SIG-M5 (cell line): ENCODE measurements at places on chromosomes 3 and 15.

DNA sequence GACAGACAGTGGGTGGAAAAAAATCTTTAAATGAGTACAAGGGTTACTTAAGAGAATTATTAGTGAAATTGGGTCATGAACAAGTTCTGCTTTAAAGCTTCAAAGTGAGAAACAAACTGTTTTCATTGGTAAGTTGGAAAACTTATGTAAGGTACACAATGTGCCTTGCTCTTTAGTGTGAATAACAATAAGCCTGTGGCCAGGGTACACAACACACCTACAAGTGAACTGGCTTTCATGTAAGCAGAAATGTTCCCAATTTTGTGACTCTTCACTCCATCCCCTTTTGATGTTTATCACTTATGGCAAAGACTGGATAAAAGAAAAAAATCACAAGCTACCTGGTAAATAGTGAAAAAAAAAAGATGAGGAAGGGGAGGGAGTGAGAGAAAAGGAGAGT, 253.7 kb downstream of the ZBTB20 start:
- DNase-seq: no peak

DNA sequence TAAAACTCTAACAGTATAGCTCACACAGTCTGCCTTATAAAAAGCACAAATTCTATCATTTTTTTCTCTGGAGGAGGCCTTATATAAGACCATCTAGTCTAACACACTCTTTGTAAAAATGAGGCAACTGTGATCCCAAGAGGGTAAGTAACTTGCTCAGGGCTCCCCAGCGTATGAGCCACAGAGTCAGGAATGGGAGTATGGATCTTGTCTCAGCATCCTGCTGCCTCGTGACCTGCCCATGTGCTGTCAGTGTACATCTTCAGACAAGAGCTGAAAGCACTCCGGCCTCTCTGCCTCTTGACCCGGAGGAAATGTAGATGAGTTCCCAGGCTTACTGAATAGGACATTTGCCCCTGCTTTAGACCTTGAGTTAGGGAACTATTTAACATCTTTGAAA, 28.4 kb upstream of the MEF2A start:
- DNase-seq: no peak

DNA sequence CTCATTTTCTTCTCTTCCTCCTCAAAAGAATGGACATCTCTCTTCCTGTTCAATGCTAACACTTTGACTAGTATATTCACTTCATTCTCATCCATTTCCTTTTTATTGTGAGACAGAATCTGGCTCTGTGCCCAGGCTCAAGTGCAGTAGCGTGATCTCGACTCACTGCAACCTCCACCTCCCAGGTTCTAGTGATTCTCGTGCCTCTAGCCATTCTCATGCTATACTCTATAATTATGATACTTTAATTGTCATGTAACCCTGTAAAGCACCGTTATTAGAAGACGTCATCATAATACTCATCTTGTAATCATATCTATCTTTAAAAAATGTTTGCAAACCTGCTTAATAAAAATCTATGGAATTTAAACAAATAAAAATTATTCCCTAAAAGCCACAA, 107.0 kb downstream of the SHOX2 start:
- no peak for DNase-seq

- DNase-seq: no peak
These were observed 21.3 kb downstream of the VGLL3 start for GRCh38 chr3:86969500-86970189.

DNA sequence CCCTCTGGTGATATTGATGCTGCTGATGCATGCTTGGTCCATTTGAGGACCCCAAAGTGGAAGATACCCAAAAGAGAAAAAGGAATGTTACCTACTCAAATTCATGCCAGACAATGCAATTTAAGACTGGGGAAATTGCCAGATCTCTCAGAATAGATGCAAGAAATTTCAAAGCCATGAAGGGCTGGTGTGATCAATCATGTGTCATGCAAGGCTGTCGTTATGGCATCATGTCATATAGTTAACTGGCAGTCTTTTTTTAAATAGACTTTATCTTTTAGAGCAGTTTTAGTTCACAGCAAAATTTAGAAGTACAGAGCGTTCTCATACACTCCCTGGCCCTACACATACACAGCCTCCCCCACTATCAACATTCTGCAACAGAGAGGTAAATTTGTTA, 53.1 kb upstream of the ABHD2 start:
- no peak for DNase-seq

GRCh38 chr3:126270145-126270811, 86.9 kb downstream of the KLF15 start:
- no peak for DNase-seq

GRCh38 chr3:58055314-58055713, 47.1 kb downstream of the FLNB start:
- DNase-seq: no peak

GRCh38 chr15:68765602-68766368, 54.9 kb downstream of the ANP32A start:
- DNase-seq: no peak

DNA sequence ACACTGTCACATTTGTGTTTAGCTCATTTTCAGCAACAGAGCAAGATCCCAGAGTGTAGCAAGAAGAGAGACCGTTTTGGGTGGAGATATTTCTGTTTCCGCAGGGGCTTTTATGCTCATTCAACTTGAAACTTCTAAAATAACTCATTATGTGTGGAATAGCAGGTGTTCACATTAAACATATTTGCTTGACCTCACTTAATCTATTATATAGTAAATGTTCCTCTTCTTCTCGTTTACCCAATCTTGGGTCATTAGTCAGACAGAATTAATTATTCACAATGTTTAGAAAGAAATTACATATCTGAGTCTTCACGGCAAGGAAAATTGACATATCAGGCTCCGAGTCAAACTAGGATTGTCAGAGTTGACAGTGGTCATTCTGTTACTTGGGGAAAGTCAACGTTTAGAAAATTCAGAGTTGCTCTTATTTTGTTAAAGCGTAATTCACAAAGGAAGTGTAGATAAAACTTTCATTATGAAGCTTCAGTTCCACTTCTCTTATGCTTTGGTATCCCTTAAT, 222.9 kb downstream of the TPRG1 start:
- DNase-seq: no peak

DNA sequence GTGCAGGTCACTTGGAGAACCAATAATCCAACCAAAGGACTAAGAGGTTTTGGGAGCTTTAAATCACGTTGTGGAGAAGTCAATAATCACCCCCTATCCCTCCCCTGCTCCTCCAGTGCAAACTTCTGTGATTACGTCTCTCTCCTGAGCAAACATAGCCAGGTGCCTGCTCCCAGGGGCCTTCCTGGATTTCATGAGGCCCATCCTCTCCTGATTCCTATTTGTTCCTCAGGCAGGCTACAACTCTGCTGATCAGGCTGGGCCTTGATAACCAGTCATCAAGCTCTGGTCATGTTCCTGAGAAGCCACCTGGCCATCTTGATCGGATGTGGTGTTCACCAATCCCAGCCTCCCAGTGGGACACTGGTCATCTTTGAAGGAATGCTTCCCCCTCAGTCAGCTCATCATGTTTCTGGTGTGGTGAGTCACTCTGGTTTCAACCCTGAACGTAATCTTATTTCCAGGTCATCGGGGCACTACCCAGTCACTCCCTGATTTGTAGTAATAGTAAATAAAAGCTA, 2.9 kb upstream of the ZNF710 start:
- no peak for DNase-seq

DNA sequence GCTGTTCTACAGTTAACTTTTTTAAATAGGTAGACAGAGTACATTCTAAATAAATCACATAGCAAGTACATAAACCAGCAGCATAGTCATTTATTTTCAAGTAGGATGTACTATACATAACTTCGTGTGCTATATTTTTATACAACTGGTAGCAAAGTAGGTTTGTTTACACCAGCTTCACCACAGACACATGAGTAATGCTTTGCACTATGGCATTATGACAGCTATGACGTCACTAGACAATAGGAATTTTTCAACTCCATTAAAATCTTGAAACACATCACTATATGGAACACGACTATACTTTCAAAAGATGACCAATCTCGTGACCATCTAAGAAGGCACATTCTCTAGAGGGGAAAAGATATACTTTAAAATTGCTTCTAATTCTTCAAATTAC, 3.5 kb downstream of the TEX55 start:
- no peak for DNase-seq

GRCh38 chr15:79075256-79075655, 15.3 kb downstream of the RASGRF1 start:
- DNase-seq: no peak

DNA sequence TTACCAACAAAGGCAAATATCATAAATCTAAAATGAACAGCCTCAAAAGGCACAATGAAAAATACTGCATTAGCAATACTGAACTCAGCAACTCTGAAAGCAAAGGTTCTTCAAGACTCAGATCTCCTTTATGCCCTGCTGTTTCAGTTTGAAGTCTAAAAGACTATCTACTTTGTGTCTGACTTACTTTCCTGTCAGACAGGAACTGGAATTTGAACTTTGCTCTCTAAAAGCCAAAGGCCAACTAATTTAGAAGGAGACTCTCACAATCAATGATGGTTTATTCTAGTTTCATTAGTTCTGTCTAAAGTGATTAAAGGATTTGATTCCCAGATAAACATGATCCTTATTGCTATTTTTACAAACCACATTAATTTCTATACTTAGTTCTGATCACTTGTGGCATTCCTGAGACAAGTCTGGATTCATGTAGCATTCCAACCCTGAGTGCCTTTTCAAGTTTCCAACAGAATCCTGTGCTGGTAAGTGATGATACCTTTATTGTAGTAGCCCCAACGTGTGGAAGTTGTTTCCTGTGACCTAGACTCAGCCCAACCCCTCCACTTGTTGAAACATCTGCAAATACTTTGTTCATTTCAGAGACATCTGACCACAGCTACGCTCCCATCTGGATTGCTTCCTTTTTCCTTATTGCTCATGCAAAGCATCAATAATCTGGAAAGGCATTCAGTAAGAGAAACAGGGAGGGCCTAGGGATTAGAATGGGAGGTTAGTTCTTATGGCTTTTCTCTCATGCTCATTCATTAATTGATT, 14.9 kb upstream of the LEKR1 start:
- no peak for DNase-seq

DNA sequence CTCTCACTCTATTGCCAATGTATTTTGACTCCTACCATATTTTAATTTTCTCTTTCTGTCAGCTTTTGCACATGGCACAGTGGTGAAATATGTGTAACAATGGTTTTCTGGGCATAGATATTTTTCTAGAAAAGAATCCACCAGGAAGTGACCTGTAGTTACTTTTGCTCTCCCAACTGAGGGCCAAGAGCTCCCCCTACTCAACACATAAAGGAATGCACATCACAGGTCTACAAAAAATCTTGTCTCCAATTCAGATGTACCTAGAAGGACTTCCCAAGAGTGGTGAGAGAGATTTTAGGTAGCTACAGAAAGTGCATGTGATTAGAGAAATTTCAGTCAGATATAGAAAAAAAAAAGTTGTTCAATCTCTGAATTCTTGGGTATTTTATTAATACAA, 15.6 kb downstream of the CPA3 start:
- DNase-seq: no peak

DNA sequence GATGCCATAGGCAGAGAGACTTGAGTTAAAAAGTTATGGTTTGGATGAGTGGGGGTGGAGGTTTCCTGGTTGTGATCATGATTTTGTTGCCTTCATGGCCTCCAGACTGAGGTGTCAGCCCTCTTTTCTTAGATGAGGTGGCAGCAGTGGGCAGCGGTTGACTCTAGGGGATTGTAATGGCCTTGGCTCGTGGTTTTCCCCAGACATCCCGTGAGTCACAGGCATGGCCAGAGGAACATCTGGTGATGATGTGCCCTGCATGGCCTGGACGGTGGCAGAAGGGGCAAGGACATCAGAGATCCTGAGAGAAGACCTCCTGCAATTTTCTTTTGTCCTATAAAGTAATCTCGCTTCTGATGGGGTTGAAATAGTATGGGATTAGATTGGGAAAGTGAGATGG, 12.4 kb downstream of the RETNLB start:
- no peak for DNase-seq

GRCh38 chr3:71430941-71431552, 152.5 kb downstream of the FOXP1 start:
- no peak for DNase-seq

GRCh38 chr15:61725251-61725650, 335.0 kb downstream of the VPS13C start:
- no peak for DNase-seq

- DNase-seq: no peak
These were observed 39.3 kb downstream of the PDHB start for GRCh38 chr3:58394339-58394738.

DNA sequence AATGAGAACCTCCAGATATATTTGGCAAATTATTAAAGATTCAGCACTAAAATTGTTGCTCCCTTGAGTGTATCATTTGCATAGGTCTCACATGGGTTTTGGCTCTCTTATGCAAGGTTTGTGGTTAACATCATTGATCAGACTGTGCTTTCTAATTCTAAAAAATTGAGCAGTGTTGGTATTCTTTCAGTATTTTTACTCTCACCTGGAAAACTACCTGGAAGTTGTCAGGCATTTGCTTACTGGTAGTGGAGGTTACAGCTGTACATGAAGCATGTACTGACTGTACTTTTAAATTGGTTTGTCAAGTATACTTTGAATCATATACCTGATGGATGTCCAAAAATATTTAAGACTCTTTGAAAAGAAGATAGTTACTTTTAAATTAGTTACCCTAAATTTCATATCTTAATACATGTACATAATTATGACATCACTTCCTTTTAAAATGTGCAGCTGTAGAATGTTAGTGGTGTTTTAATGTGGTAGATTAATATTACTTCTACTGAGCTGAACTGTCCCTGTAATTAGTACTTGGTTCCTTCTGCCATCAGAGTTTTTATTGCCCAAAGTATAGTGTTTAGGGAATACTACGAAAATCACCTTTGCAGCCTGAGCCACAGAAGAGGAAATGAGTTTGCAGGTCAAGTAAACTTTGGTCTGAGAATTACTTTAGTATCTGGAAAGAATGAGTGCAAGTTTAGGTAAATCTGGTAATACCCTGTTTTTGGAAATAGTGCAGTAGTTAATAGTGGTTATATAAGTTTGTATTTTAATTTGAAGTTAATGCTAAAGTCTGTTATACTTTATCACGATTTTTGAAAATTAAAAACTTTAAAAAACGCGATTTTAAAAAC, 2.8 kb downstream of the CHD2 start:
- no peak for DNase-seq

- DNase-seq: no peak
These were observed 81.3 kb downstream of the ADCY5 start for GRCh38 chr3:123367467-123368154.

DNA sequence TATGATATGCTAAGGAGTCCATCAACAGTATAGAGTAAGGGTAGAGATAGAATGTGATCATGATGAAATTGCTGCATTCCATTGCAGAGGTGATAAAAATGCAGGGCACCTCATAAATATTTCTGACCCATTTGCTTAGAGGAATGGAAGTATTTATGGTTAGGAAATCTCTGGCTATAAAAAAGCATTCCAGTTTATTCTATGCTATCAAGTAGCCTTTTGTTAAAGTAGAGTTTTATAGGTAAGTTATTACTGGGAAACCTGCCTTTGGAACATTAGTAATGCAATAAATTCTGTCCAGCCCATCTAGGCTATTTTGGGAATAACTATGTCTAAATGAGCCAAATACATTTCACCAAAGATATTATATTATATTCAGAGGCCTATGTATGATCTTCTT, 19.8 kb upstream of the STRIT1 start:
- DNase-seq: no peak
